ENCODE measurements at places on chromosomes 1 and 21. TPM values are rescaled to one million over a fixed set of nuclear protein-coding genes. Genes with fewer than 3 reads are reported as not detected.

DNA sequence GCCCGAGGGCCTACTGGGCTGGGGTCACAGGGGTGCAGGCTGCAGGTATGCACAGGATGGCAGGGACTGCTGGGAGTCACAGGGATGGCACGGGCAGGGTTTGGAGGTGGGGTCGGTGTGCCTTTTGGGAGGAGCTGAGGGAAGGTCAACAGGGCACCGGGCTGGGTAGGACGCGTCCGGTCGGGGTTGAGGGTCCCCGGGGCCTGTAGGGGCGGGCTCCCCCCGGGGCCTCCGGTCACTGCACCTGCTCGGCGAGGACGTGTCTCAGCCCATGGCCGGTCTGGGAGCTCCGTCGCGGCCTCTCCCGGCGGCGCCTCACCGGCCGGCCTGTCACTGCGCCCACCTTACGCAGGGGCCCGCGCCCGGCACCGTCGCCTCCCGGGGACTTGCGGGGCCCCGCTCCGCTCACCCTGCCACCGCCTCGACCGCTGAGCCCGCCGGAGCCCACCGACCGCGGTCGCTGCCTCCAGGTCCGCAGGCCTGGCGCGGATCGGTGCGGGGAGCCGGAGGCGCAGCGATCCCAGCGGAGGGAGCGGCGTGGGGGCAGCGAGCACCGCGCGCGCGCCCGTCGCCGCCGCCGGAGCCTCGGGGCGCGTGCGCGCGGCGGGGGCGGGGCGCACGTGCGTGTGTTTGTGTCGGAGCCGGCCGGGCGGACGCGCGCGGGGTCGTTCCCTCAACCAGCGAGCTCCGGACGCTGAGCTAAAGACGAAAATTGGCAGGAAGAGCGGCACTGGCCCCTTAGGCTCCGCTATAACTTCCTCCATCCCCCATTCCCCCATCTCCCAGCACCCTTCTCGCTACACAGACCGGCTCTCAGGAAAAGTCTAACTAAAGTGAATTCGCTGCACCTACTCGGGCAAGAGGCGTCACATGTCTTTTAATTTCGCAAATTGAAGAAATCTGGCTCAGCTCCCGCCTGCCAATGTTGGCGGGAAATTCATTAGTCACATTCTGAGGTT lies at the start of gene AMIGO1:
Gene AMIGO1 (minus strand): TSS at position 552 of the 959 bp plus-strand sequence. CDS start 815 bp downstream, outside the sequence.
- no peak for DNase-seq

GRCh38 chr1:239274242-239274830 lies 112.0 kb upstream of the CHRM3 start:
- DNase-seq, result no peak

DNA sequence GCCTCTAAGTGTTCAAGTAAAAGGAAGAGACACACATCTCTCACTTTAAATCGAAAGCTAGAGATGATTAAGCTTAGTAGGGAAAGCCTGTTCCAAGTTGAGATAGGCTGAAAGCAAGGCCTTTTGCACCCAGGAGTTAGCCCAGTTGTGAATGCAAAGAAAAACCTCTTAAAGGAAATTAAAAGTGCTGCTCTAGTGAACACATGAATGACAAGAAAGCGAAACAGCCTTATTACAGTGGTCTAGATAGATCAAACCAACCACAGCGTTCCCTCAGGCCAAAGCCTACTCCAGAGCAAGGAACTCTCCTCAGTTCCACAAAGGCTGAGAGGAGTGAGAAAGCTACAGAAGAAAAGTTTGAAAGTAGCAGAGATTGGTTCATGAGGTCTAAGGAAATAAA lies 14.9 kb downstream of the TCP10L start:
- DNase-seq, result no peak

DNA sequence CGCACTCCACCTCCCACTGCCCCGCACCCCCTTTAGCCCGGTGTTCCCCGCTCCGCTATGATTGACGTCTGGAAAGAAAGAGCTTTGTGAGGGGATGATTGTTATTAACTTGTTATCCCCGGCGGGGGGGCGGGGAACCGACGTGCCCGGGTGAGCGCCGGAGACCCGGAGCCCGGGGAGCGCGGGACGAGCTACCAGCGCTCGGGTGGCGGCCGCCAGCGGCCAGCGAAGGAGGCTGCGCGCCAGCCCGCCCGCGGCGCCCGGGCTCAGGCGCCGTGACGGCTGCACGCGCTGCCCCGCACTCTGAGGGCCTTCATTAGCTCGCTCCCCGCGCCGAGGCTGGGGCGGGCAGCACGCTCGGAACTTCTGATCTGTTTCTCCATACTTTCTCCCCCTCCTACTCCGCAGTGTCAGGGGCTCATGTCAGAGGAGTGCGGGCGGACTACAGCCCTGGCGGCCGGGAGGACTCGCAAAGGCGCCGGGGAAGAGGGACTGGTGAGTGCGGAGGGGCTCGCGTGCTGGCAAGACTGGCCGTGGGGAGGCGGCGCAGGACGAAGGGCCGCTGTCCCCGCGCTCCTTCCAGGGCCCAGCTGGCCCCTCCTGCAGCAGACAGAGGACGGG lies 2.1 kb downstream of the LHX8 start:
- no peak for DNase-seq

DNA sequence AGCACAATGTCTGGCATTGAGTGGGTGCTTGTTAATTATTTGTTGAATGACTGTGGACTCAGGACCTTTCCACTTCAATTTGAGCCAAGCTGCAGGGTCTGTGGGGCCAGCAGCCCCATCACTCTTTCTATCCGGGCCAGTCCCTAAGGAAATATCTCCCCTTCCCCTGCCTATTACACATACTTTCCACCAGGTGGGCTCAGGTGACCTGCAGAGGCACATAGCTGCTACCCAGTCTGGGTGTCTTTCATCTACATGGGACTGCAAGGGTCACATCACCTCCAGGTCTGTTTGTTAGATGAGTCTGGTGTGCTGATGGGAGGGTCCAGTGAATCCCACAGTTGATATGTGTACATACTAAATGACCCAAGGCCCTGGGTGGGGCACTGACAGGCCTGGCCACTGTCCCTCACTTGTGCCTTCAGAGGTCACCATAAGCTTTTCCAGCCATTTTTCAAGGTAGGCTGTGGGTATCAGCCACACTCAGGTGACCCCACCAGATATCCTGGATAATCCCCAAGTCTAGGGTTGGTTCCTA lies 59.5 kb upstream of the KDM4A start:
- no peak for DNase-seq

- no peak for DNase-seq
Observed at GRCh38 chr1:88357729-88358128, 326.3 kb upstream of the PKN2 start.

Gene KIAA0040
- 4.2 TPM for total RNA-seq

Gene OR6N1
- not detected for total RNA-seq

Data from epithelial cell of proximal tubule (primary cell).